ENCODE measurements at places on chromosomes 7 and 10.

- DNase-seq: no peak
These were observed 30.3 kb upstream of the LSM8 start for GRCh38 chr7:118153551-118154177.

GRCh38 chr7:82511542-82511941 is 68.0 kb upstream of the CACNA2D1 start:
- DNase-seq: no peak

DNA sequence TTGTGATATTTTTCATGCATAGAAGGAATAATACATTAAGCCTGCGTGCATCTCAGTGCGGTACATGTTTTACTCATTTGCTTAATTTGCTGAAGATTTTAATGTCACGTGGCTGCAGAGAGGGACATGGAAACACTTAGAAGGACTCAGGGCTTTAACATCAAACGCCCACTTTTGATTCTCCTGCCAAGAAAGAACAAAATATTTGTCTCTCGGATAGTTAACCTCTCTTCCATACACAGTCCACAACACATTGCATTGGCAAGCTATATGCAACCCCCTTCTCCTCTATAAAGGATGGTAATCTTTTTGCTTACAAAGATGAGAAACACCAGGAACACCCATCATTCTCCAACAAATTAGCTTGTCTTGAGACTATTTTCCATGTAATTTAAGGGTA is 148.0 kb upstream of the NRP1 start:
- DNase-seq: no peak

GRCh38 chr7:79590391-79590790 is 136.9 kb upstream of the MAGI2 start:
- no peak for DNase-seq

- no peak for DNase-seq
These were observed 12.0 kb upstream of the ZNF800 start for GRCh38 chr7:127404286-127405072.

GRCh38 chr10:63094405-63094804 is 38.7 kb upstream of the NRBF2 start:
- no peak for DNase-seq

DNA sequence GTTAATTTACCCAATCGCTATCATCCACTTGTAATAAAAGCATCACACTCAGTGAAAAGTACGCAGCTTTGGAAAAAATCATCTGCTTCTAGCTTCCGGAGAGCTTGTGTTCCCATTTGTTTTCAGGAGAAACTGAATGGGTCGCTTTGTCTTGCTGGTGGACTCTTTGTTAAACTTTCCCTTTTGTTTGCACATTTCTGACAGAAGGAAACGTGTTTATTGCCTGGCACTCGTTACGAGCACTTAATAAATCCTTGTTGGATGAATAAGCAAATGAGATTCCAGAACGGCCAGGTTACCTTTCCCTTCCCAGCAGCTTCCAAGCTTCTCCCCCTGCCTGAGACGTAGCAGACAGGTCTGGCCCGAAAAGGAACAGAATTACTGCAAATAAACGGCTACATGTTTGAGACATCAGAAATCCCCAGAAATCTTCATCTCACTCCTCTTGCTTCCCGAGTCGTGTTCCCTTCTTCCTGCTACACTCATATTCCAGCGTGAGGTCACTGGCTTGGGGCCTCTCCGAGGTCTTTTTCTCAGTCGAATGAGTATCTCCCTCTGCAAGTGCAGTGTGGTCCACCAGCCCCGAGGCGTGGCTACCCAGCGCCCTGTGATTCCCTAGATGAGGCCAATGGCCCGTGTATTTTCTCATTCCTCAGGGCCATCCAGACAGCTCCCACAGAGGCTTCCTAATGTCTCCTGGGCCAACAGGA is 167.2 kb downstream of the FRMD4A start:
- no peak for DNase-seq

- no peak for DNase-seq
These were observed 71.9 kb downstream of the ELFN1 start for GRCh38 chr7:1741751-1742554.

- DNase-seq: no peak
These were observed 187.8 kb downstream of the NPSR1 start for GRCh38 chr7:34845666-34846361.

GRCh38 chr10:25532213-25532612 is 357.4 kb downstream of the GPR158 start:
- DNase-seq: no peak

DNA sequence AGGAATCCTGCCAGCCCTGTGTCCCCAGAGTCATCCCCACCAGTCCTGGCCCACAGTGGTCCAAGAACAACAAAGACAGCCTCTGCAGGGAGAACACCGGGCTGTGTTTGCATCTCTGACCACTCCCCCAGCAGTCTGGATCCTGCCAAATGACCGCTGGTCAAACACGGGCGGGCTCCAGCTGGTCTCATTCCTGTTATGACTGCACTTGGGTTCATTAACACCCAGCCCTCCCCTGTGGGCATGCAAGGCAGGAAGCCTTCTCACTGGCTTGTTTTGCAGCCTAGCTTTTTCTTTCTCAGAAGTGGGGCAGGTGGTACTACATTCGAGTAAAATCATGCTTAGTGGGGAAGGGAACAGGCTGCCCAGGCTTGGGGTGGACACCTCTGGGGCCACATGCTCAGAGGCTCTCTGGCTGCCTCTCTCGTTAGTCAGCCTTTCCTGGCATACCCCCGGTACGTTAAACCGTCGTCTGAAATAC is 190.0 kb downstream of the PLXNA4 start:
- DNase-seq: no peak

DNA sequence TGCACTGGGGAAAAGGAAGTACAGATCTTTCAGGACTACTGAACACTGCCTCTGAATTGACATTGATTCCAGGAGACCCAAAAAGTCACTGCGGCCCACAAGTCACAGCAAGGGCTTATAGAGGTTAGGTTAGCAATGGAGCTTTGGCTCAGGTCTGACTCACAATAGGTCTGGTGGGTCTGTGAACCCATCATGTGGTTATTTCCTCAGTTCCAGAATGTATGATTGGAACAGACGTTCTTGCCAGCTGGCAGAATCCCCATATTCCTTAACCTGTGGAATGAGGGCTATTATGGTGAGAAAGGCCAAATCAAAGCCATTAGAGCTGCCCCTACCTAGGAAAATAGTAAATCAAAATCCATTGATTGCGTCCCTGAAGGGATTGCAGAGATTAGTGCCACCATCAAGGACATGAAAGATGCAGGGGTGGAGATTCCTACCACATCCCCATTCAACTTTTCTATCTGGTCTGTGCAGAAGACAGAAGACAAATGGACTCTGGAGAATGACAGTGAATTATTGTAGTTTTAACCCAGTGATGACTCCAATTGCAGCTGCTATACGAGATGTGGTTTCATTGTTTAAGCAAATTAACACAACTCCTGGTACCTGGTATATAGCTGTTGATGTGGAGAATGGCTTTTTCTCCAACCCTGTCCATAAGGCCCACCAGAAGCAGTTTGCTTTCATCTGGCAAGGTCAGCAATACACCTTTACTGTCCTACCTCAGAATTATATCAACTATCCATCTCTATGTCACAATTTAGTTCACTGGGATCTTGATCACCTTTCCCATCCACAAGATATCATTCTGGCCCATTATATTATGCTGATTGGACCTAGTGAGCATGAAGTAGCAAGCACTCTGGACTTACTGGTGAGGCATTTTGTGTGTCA is 44.5 kb upstream of the PIK3CG start:
- DNase-seq: no peak

GRCh38 chr7:100539436-100540006 is 518 bp downstream of the AGFG2 start:
- no peak for DNase-seq

DNA sequence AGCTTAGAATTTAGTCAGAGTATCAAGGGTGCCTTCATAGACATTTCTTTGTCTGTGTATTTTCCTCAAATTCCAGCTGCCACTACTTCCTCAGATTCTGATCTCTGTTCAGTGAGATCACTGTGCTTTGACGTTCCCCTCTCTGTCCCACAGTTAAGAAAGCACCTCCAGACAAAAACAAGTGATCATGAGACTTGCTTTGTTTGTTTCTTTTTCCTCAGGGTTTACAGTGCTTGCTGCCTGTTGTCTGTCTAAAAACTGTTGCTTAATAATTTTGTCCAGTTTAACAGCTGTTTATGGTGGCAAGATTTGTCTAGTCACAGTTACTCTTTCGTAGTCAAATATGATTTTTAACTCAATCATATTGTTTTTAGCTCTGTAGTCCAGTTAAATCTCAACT is 29.1 kb downstream of the TRUB1 start:
- DNase-seq: no peak

DNA sequence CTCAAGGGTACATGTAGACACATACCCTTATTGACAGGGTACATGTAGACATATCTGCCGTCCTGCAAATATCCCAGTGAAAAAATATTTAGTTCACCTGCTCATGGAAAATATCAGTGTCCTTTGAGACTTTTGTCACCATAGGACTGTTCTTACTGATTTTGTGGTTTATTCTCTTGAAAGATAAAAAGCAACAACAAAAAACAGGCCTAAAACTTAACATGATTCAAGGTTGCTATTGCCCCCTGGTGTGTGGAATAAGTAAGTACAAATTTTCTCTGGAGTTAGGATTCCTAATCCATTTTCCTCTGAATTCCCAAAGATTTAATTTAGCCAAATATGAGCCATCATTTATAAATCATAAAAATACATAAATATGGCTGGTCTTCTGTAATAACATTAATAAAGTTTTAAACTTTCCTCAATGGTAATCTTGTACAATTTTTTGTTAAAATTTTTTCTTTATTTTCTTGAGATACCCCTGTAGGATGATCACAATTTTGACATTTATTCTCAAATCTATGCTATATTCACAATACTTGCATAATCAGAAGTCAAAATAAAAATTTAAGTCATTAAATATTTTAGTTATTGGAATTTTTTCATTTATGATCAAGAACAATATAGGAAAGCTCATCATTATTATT is 741.4 kb upstream of the POT1 start:
- no peak for DNase-seq

DNA sequence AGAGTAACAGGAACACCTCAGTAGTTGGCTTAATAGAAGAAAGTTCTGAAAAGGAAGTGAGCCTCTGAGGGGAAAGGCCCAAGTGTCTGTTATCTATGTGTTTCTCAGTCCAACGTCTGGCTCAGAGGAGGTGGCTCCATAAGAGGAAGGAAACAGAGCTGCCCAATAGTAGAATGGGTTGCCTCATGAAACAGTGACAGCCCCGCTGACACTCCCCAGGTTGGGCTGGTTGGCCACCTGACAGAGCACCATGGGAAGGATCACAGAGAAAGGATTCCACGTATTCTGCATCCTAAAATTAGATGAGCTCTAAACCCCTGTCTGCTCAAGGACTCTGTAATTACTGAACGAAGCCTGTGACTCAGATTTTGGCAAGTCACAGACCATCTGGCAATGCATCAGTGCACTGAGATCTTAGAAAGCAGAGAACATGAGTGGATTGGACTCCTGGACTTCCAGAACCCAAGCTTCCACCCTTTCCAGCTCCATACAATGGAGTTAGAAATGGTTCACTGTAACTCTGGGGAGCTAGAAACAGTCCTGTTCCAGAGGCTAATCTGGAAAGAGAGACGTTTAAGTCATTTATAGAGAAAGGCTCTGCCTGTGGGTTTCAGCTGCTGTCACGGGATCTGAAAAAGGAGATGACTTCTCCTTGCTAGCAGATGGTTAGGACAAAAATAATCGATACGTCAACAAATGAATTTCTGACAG is 2.9 kb downstream of the PKD2L1 start:
- DNase-seq: no peak

GRCh38 chr10:17134737-17135260 is 5.2 kb upstream of the CUBN start:
- no peak for DNase-seq

DNA sequence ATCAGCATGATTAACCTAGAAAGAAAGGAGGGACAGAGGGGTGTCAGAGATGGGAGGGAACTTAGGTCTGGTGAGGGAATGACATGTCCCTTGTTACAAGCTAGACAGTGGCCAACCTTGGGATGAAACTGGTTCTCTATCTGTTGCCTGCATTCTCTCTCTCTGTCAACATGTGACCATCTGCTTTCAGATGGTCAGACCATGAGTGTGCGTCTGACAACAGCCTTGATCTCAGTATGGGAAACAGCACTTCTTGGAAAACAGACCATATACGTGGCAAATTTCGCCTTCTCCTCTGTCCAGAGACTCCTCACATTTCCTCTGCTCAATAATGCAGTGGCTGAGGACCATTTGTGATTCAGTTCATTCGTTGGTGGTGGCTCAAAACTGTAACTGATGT is 845.9 kb downstream of the TYW1 start:
- DNase-seq: no peak

DNA sequence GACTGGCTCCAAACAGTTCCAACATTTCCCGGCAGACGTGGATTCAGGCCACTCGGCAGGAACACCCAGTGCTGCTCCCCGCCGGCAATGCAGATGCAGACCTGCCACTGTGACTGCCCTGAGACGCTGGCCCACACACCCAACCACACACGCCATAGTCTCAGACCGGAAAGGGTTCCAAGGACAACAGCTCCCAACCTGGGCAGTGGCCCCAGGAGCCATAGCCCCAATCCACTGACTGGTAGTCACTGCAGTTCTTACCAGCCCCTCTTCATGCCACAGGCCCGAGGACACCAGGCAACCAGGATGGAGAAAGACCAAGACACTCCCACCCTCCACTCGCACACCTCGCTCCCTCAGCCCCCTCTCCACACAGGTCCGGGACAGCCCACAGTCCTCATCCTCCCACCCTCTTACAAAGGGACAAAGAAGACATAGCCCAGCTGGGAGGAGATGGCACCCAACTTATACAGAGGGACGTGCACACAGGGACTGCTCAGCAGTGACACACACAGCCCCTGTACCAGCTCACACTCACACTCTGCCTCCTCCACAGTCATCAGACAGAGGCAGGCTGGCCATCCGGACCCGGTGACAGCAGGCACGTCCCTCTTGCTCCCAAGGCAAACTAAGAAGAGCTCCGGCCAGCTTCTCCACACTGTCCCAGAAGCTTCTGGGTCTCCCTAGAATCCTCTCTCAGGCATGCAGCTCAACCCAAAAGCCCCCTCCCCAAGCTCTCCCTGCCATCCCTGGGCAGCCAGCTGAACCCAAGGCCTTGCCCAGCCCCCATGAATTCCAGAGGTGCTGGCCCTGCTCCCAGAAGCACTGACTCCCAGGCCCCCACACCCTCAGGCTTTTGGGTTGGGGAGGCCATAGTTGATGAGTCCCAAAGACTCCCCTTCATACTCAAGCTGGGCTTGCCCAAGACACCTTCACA is 24.8 kb downstream of the KCNH2 start:
- DNase-seq: no peak

DNA sequence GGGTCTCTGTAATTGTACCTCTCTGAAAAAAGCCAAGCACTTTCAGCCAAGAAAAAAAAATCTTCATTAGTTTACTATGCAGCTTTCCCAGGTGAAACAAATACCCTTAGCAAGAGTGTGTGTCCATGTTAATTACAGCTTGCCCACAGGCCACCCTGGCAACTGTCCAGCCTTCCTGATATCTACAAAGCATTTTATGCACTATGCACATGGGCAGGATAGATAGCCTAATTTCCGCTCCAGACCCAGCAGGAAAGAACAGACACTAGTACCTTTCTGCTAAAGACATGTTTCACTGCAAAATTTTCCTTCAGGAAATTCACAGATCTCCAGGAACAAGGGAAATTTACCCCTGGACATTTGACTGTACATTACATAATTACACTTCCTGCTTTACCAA is 24.4 kb downstream of the CACNA2D1 start:
- no peak for DNase-seq

All from activated naive CD4-positive, alpha-beta T cell treated with anti-CD3 and anti-CD28 coated beads, Interleukin-2, amount 50 U/mL, for 16 hours (primary cell).